HS-27A (cell line): ENCODE measurements at places on chromosomes 16 and 17.

GRCh38 chr16:86808863-86809444, 230.6 kb downstream of the FOXL1 start:
- no peak for DNase-seq

DNA sequence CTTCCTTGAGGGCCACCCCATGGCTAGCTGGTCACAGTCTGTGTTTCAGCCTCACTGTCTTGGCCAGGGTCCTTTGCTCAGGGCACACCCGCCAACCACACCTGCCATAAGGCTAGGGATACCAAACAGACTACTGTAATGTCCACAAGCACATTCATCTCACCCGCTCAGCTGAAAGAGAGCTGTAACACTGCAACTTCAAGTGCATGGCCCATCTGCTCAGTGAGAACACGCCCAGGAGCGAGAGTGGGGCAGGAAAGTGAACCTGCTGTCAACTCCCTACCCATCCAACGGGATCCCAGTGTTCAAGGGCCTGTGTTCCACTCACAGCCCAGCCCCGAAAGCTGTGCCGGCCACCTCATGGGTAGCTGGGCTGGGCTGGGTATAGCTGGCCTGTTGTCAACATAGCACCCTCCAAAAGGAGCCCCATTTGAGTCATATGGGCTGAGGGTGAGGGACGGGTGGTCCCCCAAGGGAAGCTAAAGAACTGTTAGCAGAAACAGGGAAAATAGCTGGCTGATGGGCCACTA, 55.7 kb downstream of the SCNN1B start:
- DNase-seq, result no peak

GRCh38 chr17:78108726-78109488, 19.6 kb downstream of the TMC6 start:
- no peak for DNase-seq

GRCh38 chr16:28279006-28279405, 13.3 kb upstream of the SBK1 start:
- DNase-seq, result no peak
